ENCODE measurements at places on chromosomes 7 and 10. TPM values are rescaled to one million over a fixed set of nuclear protein-coding genes. Genes with fewer than 3 reads are reported as not detected.

LEP gene
- total RNA-seq, result not detected

- DNase-seq, result no peak
Measured at GRCh38 chr7:91043924-91044645, 220.1 kb upstream of the FZD1 start.

- no peak for DNase-seq
Measured at GRCh38 chr10:119252051-119252465, 44.7 kb downstream of the GRK5 start.

DNA sequence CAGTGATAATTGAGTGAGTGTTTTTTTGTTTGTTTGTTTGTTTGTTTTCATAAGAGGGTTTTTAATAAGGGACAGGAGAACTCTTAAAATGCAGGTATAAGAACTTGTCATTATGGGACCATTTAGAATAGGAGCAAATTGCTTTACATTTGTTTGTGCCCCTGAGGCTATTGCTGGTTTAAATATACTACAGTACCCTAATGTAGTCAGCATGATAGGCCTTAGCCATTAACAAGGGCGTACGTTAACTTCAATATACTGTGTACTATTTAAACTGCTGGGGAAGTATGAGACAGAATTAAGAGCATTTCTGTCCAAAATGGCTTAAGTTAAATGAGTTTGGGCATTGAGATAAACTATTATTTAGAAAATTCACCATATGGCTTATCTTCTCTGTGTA is 26.2 kb downstream of the PRKAR2B start:
- no peak for DNase-seq

A1CF gene
- 0.10 TPM for total RNA-seq
